RPMI8226 (cell line): ENCODE measurements at places on chromosomes 16 and 17.

DNA sequence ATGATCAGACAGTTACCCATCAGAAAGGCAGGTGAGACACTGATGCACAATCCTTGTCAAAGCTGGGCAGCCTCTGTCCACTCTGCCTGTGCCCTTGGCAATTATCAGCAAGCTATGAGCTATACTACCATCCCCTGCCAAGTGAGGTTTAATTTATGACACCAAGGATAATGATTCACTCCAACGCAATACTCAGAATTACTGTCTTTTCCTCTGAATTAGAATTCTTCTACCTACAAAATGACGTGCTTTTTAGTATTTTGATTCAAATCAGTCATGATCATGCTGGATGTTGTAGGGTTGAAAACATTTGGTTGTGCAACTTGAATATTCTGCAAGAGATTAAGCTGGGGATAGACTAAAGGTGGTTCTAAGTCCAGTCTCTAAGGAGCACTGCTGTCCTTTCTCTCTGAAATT, 116.8 kb upstream of the SOX9 start:
- no peak for DNase-seq

GRCh38 chr17:46732754-46733398, 85.6 kb downstream of the WNT3 start:
- no peak for DNase-seq

- no peak for DNase-seq
Measured at GRCh38 chr17:7688808-7689316, 585 bp downstream of the WRAP53 start.

DNA sequence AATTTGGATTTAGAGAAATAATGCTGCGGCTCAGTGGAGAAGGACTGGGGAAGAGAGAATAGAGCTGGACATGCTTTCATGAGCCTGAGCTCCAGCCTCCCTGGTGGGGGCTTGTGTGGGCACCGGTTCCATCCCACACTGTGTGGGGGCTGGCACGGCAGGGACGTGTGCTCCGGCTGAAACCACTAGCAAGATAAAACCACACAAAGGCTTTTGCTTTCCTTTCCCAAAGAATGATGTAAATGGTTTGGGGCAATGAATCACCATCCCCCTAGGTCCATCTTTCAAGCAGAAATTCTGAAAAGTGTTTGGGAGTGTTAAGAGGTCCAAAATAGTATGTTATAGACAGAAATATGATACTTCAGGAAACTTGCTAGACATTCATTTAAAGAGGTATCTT, 77.0 kb downstream of the CDH11 start:
- no peak for DNase-seq

DNA sequence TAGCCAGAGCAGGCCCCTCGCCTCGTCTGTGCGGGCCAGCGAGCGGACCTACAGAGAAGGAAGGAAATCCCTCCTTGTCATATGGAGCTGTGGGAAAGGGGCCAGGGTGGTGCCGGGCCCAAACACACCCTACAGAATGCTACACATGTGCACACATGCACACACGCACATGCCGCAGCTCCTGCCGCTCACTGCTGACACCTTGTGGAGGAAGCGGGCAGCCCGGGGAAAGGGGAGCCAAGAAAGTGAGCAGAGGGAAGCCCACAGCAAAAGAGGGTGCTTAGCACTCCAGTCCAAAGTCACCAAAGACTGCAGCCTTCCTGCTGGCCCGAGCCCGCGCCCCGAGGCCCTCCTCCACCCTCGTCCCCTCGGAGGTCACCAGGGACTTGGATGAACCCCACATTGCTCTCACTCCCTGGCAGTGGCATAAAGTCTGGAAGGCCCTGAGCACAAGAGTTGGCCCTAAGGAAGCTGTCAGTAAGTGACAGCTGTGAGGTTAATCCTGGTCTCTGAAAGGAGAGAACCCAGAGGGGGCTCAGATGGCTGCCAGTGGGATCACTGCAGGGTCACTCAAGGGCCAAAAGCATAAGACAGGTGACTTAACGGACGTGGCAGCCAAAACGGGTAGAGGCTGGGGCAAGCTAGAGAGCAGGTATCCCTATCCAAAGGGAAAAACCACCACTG, 68.2 kb downstream of the MYO18A start:
- DNase-seq: peak; percentile 70

DNA sequence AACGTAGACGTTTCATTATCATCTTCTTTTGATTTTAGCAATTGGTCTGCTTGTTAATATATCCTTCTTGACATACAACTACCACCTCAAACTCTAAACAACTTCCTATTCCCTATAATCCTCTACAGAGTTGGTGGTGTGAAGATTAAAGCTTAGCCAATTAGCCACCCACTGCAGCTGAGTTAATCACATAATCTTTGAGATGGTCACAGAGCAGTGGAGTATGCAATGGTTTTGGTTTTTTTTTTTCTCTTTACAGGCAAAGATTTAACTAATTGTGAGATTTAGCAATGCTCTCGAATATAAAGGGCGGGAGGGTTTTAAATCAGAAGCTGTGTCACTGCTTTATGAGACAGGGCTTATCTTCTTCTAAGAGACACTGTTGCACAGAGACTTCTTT, 37.0 kb downstream of the STX8 start:
- DNase-seq: no peak

GRCh38 chr17:32958418-32958817, 30.5 kb downstream of the TMEM98 start:
- DNase-seq: no peak

- DNase-seq: no peak
Measured at GRCh38 chr17:69609473-69610305, 195.2 kb downstream of the MAP2K6 start.

DNA sequence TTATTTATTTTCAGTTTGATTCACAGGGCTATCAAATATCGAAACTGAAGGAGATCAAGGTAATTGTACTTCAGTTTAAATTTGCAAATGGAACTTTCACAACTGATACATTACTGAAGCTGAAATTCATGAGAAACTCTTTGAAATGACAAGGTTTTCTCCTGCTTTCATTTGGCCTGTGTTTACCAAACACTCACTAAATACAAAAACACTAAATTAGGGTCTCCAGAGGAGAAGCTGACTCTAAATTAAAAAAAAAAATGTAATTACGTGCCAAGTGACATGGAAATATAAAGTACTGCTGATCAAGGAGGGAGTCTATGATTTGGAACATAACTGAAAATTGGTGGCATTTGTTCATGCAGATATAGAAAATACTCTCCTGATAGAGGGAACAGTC, 205.8 kb downstream of the CDH11 start:
- DNase-seq: no peak

DNA sequence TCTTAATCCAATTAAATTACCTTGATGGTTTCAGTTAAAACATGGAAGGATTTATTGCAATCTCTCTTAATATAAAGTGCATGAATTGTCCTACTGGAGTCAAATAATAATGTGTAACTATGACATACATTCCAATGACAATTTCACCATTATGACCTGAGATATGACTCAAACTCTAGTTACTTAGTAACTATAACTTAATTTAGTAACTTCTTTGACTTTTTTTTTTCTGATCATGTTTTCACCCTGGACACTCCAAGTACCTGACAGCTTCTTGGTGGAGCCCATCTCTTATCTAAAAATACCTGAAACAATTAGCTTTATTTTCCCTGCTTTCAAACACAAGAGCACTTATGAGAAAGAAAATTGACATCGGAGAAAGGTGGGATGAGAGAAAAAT, 123.7 kb downstream of the STX8 start:
- DNase-seq: no peak

DNA sequence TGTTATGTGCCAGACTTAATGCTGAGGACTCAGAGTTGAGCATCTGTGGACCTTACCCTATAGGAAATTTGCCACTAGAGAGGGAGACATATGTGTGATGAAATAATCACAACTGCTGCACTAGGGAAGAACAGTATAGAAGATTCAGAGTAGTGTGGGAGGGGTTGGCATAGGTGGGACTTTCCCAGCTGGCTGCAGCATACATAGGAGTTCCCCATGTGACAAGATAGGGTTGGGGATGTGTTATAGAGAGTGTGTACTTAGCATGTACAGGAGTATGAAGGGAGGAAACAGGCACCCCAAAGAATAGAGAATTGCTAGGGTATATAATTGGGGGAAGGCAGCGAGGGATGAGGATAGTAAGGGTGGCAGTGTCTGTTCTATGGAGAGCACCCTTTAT, 2.9 kb downstream of the NUP93 start:
- DNase-seq: no peak

GRCh38 chr16:68644715-68645493, at the start of gene CDH3:
Gene CDH3 (plus strand): TSS chr16:68645310. CDS start chr16:68645380, 70 bp downstream.
- DNase-seq: peak; percentile 40

- peak; percentile 83 for DNase-seq
Measured at GRCh38 chr16:3983081-3983520, 102.6 kb upstream of the CREBBP start.

DNA sequence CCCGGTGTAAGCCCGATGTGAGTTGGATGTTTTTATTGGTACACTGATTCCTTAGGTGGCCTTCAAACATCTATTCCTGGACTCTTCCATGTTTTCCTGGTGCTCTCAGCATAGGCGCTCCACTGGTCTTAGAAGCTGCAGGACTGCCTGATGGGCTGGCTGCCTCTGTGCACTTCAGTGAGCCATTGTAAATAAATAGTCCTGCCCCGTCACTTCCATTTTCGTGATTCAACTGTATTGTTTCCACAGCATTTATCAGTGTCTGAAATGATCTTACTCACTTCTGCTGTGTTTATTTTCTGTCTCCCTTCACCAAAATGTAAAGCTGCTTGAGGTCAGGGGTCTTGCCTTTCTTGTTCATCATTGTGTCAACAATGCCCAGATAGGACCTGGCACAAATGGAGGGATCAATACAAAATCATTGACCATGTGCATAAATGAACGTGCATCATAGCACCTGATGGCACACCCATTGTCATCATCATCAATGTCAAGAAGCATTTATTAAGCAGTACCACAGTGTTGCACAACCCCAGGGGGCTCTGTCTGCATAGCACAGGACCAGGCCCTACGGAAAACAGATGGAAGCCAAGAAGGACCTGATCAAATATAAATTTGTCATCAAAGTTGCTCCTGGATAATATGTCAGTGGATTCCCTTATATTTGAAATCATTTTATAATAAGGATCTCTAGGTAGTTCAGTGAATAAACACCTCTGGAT, 66.6 kb upstream of the CPHXL start:
- DNase-seq: no peak

- DNase-seq: no peak
Measured at GRCh38 chr16:67694611-67695010, 24.5 kb downstream of the GFOD2 start.

GRCh38 chr17:70168977-70169708, at the start of gene KCNJ2:
Gene KCNJ2 (plus strand): TSS chr17:70169532. CDS start chr17:70175040, 5,508 bp downstream.
- peak; percentile 73 for DNase-seq

DNA sequence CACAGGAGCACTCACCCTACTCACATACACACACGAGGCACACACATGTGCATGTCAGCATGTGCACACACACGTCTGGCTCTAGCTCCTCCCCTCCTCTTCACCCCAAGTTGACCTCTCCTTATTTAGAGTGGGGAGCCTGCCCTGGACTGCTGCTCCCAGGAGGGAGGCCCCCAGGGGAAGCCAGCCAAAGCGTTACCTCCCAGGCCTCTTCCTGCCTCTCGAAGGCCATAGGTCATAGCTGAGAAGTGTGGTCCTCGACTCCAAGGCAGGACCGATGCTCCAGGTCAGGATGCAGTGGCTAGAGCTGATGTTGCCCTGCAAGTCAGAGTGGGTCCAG, 18.8 kb downstream of the POLR3K start:
- DNase-seq: peak; percentile 10

- no peak for DNase-seq
Measured at GRCh38 chr17:66949501-66949900, 15.0 kb upstream of the CACNG4 start.

- no peak for DNase-seq
Measured at GRCh38 chr17:75933808-75934207, 7.0 kb downstream of the FBF1 start.

- no peak for DNase-seq
Measured at GRCh38 chr17:73462823-73463222, 151.0 kb upstream of the CDC42EP4 start.

DNA sequence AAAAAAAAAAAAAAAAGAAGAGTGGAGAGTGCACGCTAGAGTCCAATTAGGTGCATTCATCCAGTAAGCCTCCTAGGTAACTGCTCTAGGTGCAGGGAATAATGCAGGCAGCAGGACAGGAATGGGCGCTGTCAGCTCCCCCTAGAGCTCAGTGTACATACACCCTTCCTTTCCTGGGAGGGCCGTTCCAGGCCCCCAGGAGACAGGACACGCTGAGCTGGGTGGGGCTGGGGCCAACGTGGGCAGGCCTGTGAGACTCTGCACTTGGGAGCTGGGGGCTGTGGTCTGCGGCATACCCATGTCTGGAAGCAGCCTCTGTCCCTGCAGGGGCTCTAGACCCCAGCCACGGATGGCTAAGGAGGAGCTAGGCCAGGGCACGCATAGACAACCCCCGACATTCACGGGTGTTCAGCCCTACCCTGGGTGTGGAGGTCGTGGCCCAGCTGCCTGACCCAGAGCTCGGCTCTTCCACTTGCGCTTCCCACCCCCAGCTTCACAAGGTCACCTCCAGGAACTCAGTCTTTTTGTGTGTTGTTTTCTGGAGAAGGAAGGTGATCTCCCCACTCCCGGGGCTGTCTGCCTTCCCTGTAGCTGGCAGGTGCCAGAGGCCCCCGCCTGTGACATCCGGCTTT, 1.0 kb upstream of the ANTKMT start:
- peak; percentile 60 for DNase-seq

DNA sequence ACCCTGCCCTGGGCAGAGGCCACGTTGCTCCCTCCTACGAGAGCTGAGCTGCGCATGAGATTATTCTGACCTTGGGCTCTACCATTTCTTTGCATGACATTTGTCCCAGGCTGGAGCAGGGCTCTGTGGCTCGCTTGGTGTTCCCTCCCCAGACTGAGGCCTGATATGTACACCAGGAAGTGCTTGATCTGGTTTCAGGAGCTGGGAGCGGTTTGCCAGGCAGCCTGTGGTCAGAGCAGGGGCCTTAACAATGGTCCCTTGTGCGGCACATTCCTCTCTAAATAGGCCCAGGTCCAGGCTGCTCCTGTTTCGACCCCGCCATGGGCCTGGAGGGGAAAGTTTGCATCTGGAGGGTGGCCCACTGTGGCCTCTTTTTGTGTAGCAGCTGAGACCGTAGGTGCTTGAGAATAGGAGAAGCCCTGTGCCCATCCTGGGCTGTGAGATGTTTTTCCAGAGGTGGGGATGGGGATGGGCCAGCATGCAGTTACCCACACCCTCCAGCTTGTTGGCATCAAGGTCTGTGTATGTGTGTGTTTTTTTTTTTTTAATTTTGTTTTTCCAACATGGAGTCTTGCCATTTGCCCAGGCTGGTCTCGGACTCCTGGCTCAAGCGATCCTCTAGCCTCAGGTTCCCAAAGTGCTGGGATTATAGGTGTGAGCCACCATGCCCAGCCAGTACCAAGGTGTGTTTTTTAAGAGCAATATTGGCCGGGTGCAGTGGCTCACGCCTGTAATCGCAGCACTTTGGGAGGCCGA, 253.9 kb downstream of the SEC14L1 start:
- no peak for DNase-seq
